B cell (primary cell): ENCODE measurements at places on chromosomes 7 and 10. TPM values are rescaled to one million over a fixed set of nuclear protein-coding genes. Genes with fewer than 3 reads are reported as not detected.

The STEAP1 gene
- 0.32 TPM in 1 of 2 replicates, not detected in the other for total RNA-seq

DNA sequence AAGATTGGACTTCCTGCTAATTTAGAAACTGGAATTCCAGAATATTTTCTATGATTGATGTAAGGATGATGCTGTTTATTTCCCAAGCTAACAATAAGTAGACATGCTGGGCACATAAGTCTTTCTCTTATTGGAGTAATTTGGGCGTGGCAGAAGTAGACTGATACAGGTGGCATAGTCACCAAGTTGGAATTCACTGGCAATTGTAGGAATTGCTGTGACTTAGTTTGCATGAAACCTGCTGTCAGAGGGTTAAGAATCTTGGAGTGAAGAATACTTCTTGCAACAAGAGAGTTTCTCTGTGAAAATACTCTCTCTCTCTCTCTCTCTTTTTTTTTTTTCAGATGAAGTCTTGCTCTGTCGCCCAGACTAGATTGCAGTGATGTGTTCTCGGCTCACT lies 569.7 kb downstream of the REEP3 start:
- no peak for DNase-seq

DNA sequence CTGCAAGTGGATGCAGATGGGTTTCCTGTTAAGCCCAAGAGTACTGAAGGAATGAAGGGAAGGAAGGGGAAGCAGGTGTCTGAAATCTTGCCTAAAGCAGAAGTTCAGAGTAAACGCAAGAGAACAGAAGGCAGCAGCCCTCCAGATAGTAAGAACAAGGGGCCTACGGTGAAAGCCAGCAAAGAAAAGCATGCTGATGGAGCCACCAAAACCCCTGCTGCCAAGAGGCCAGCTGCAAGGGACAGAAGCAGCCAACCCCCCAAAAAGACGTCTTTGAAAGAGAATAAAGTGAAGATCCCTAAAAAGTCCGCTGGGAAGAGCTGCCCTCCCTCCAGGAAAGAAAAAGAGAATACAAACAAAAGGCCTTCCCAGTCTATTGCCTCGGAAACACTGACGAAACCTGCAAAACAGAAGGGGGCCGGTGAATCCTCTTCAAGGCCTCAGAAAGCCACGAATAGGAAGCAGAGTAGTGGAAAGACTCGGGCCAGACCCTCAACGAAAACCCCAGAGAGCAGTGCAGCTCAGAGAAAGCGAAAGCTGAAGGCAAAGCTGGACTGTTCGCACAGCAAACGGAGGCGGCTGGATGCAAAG lies 152.5 kb downstream of the LCOR start:
- peak; percentile 22 for DNase-seq

DNA sequence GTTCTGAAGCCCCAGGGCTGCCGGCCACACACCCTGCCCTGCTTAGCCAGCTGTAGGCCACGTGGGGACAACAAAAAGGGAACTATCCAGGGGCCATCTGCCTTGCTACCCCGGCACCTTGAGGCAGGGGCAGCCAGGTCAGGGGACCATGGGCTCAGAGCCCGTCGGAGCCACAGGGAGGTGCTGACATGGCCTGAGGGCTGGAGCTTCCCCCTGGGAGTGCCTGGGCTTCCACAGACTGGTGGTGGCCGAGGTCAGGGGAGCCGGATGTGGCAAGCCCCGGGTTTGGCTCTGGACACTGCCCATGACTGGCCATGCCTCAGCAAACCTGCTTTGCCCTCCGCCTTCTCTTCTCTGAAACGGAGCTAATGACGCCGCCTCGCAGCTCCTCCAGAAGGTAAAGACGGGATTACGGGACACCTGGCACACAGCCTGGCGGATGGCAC lies 178.5 kb downstream of the EBF3 start:
- no peak for DNase-seq

DNA sequence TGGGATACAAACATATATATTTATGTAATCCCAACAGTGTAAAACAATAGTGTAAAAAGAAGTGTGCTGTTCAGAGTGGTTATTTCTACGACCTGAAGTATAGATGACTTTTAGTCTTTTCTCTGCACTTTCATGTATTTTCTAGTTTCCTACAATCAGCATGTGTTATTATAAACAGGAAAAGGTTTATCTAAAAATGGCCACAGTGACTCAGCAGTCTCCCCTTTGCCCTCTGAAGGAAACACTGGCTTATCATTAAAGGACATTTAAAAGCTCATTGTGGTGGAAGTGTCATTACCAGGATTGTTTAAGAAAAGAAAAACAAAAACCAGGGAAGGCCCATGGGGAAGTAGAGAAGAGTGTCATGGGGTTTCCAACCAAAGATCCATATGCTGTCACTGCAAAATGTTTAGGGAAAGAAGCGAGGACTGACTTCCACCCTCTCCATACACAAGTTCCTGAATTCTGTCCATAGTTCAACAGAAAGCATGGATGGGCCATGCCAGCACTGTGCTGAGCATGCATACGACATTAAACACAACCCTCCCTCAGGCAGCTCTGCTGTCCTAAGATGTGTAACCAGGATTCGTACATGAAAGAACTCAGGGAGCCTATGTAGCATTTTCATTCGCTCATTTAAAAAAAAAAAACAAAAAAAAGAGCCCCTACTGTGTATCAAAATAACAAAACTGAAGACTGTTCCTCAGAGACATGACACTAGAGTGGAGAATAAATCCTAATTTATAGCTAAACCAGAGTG lies 10.2 kb downstream of the CYREN start:
- no peak for DNase-seq
